ENCODE measurements at places on chromosomes 6 and 20. TPM values are rescaled to one million over a fixed set of nuclear protein-coding genes. Genes with fewer than 3 reads are reported as not detected.

The FUT9 gene
- total RNA-seq: 55.8 TPM

The CST4 gene
- not detected for total RNA-seq

The EPB41L1 gene
- 58.7 TPM for total RNA-seq

The SERPINB6 gene
- 14.3 TPM for total RNA-seq

The NR2E1 gene
- total RNA-seq: 6.1 TPM

The LTB gene
- not detected for total RNA-seq

The TCP11 gene
- 0.41 TPM for total RNA-seq

The FAM229B gene
- 24.1 TPM for total RNA-seq

The DUSP15 gene
- total RNA-seq: 9.8 TPM

The VGLL2 gene
- not detected for total RNA-seq

The BMP2 gene
- 5.7 TPM for total RNA-seq

The KCNB1 gene
- total RNA-seq: 5.7 TPM

The GABRR1 gene
- not detected for total RNA-seq

The PNPLA1 gene
- total RNA-seq: not detected

The WDR27 gene
- total RNA-seq: 18.3 TPM

The ERVFRD-1 gene
- total RNA-seq: not detected

The MUC21 gene
- total RNA-seq: not detected

The SLC17A3 gene
- total RNA-seq: not detected

The CTAGE9 gene
- total RNA-seq: not detected

The ZSCAN23 gene
- 11.0 TPM for total RNA-seq

The NUS1 gene
- 34.6 TPM for total RNA-seq

The MBOAT1 gene
- total RNA-seq: 7.3 TPM

The LY86 gene
- total RNA-seq: 2.9 TPM

The IL20RA gene
- total RNA-seq: 0.41 TPM

The HSF2 gene
- 130 TPM for total RNA-seq

The ELOVL4 gene
- 49.3 TPM for total RNA-seq

The CUL9 gene
- 22.0 TPM for total RNA-seq

The SPDEF gene
- total RNA-seq: not detected

The FAM162B gene
- 1.2 TPM for total RNA-seq

The SPINT3 gene
- total RNA-seq: not detected

The C6orf58 gene
- 1.6 TPM for total RNA-seq

The GATA5 gene
- total RNA-seq: not detected

The BTNL2 gene
- total RNA-seq: not detected

The ROS1 gene
- total RNA-seq: not detected

The TRIM31 gene
- not detected for total RNA-seq

The TCF21 gene
- not detected for total RNA-seq

The C6orf15 gene
- not detected for total RNA-seq

The PSORS1C2 gene
- total RNA-seq: not detected

The KHDC1L gene
- total RNA-seq: 1.2 TPM

The NEURL2 gene
- total RNA-seq: 3.3 TPM

The HDGFL1 gene
- total RNA-seq: under 0.01 TPM

The TRDN gene
- total RNA-seq: under 0.01 TPM

The PSORS1C1 gene
- total RNA-seq: not detected

Measured in frontal cortex (tissue), 4 donors.